ENCODE measurements at places on chromosomes 16 and 17. TPM values are rescaled to one million over a fixed set of nuclear protein-coding genes. Genes with fewer than 3 reads are reported as not detected.

The AGRP gene
- total RNA-seq: not detected

The NETO2 gene
- total RNA-seq: 331 TPM

The MT3 gene
- total RNA-seq: not detected

The CSH2 gene
- total RNA-seq: not detected

The MC1R gene
- 2.8 TPM for total RNA-seq

The GJD3 gene
- not detected for total RNA-seq

The PMP22 gene
- 62.1 TPM for total RNA-seq

The BHLHA9 gene
- not detected for total RNA-seq

The TBKBP1 gene
- 0.48 TPM for total RNA-seq

The CACNG5 gene
- not detected for total RNA-seq

The PLK1 gene
- total RNA-seq: 86.3 TPM

The C17orf78 gene
- total RNA-seq: not detected

The SMCR8 gene
- total RNA-seq: 5.6 TPM

The KRT16 gene
- total RNA-seq: 0.88 TPM

The KRT28 gene
- not detected for total RNA-seq

The ARL5C gene
- total RNA-seq: not detected

The NFE2L1 gene
- total RNA-seq: 28.4 TPM

The ASPHD1 gene
- total RNA-seq: 2.6 TPM

The PSMB10 gene
- 107 TPM for total RNA-seq

GRCh38 chr16:346587-346986 is 5.9 kb downstream of the AXIN1 start:
- no peak for DNase-seq

DNA sequence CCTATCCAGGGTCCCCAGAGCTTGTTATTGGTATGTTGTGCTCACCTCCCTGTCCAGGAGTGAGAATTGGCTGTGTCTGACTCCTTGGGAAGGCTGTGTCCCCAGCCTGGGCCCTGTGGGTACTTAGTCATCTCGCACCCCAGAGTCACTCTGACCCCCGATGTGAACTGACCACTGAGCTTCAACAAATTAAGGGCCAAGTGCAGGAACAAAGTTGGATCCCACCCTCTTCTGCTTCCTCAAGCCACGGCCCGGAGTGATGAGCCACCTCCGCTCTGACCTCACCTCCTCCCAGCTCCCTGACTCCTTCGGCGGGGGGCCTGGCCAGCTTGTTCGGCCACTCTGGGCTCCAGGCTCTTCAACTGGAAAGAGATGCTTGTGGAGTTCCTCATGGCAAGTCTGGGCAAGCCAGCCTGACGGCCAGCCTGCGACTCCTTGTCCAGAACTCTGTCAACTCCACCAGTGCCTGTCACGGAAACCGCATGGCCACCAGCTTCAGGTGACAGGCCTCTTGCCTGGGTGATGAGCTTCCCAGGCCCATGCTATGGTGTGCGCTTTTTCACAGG is 22.3 kb upstream of the MPRIP start:
- no peak for DNase-seq

GRCh38 chr16:67093098-67093726 is 16.5 kb upstream of the PHAF1 start:
- DNase-seq: no peak

- DNase-seq: no peak
Observed at GRCh38 chr17:2403044-2403443, 2.2 kb upstream of the MNT start.

- no peak for DNase-seq
Observed at GRCh38 chr17:74134991-74135390, 68.5 kb upstream of the RPL38 start.

- DNase-seq: peak; percentile 11
Observed at GRCh38 chr16:28951410-28951943, 740 bp downstream of the NFATC2IP start.

GRCh38 chr17:17514993-17515933 is 19.1 kb upstream of the RASD1 start:
- peak; percentile 79 for DNase-seq

- no peak for DNase-seq
Observed at GRCh38 chr17:40564883-40565768, at the start of gene CCR7. Gene CCR7, minus strand, starts transcription at chr17:40565472. Its CDS starts 63 bp downstream, at chr17:40565409.

DNA sequence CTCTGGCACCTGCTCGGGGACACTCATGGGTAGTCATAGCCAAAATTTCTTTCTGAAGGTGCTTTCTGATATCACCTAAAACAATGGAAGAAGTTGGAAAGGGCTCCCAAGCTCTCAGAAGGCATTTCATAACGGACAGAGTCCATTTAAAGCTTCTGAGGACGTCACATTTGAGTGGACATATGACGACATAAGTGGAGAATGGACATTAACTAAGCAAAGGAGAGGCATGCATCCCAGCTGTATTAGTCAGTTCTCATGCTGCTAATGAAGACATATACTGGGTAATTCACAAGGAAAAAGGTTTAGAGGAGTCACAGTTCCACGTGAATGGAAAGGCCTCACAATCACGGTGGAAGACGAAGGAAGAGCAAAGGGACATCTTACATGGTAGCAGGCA is 260.2 kb upstream of the DYNLRB2 start:
- no peak for DNase-seq

- no peak for DNase-seq
Observed at GRCh38 chr17:57338257-57338914, 82.1 kb downstream of the MSI2 start.

GRCh38 chr16:54447576-54448440 is 161.2 kb upstream of the IRX3 start:
- DNase-seq: peak; percentile 94

- no peak for DNase-seq
Observed at GRCh38 chr17:32492648-32493289, 6.0 kb downstream of the CDK5R1 start.

DNA sequence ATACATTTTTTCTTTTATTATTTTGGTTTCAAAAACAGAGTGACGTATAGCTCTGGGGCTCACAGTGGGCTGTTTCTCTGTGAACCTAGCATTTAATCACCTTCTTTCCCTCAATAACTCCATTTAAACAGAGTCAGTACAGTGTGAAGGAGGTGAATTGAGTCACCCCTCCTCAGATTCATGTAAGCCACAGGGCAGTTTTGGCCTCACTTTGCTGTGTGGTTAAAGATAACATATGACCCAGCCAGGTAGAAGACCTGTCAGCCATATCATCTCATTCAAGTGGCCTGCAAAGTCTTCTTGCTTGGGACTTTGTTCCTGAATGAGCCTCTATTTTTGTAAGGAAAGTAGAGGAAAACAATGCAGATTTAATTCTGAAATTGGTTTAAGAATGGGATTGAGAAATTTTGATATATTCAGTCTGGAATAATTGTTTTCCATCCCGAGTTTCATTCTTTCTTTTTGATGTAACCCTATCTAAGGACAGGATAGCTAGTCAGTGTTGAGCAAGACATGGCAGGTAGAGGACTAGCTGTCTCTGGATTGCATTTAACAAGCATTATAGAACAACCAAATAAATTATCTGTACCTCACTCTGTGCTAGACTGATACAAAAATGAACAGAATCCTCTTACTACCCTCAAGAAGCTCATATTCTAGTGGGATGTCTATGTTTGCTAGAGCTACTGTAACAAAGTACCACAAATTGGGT is 13.1 kb downstream of the MAP2K6 start:
- no peak for DNase-seq

GRCh38 chr16:75250809-75251279 is 580 bp downstream of the BCAR1 start:
- DNase-seq: peak; percentile 41

GRCh38 chr16:62755938-62756337 is 719.7 kb upstream of the CDH8 start:
- DNase-seq: no peak

GRCh38 chr17:74164446-74165045 is 38.9 kb upstream of the RPL38 start:
- no peak for DNase-seq

GRCh38 chr16:67683767-67684166 is 17.2 kb downstream of the C16orf86 start:
- no peak for DNase-seq

DNA sequence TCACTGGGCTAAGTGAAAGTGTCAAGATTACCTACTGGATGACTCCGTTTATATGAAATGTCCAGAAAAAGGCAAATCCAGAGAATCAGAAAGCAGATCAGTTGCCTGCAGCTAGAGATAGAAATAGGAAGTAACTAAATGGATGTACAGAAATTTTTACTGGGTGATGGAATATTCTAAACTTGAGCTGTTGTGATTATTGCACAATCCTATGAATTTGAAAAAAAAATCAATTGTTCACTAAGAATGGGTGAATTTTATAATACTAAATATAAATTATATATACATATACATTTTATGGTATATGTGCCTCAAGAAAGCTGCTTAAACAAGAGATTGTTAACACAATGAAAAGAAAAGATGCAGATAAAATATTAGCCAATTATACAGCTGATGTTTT is 181.1 kb upstream of the C16orf82 start:
- no peak for DNase-seq

GRCh38 chr16:55737966-55738365 is 82.2 kb downstream of the SLC6A2 start:
- no peak for DNase-seq

DNA sequence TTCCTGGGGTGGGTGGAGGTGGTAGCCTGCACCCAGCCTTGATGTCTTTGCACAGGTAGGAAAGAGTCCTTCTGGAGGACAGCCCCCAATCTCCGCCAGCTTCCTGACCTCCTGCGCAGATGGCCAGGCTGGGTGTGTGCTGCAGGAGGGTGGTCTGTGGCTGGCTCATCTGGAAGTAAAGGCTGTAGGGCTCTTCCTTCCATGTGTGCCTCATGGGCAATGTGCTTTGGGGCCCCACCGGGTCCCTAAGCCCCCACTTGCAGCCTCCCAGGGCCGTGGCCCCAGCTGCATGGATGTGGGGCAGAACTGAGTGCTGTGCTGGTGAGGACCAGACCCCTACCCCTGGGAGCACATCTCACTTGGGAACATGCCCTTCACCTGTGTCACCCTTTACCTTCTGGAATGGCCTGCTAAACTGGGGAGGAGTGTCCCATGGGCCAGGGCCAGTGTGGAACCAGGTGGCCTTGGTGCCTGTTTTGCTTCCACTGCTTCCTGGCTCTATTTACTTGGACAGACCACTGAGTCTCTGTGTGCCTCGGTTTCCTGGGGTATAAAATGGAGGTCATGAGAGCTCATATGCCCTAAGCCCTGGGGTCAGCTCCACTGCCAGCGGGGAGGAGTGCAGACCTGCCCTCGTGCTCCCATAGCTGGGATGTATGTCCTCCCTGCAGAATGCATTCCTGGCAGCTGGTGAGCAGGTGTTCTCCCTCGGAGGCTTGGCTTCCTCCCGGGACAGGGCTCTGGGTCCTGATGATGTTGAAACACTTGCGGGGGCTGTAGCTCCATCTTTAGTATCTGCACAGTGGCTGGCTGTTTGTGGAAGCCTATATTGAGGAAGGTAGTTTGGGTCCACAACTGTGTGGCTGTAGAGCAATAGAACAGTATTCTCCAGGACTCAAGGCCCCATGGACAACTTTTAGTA is 18.0 kb downstream of the MPRIP start:
- DNase-seq: no peak

GRCh38 chr17:17917394-17917793 is 54.8 kb downstream of the TOM1L2 start:
- no peak for DNase-seq

DNA sequence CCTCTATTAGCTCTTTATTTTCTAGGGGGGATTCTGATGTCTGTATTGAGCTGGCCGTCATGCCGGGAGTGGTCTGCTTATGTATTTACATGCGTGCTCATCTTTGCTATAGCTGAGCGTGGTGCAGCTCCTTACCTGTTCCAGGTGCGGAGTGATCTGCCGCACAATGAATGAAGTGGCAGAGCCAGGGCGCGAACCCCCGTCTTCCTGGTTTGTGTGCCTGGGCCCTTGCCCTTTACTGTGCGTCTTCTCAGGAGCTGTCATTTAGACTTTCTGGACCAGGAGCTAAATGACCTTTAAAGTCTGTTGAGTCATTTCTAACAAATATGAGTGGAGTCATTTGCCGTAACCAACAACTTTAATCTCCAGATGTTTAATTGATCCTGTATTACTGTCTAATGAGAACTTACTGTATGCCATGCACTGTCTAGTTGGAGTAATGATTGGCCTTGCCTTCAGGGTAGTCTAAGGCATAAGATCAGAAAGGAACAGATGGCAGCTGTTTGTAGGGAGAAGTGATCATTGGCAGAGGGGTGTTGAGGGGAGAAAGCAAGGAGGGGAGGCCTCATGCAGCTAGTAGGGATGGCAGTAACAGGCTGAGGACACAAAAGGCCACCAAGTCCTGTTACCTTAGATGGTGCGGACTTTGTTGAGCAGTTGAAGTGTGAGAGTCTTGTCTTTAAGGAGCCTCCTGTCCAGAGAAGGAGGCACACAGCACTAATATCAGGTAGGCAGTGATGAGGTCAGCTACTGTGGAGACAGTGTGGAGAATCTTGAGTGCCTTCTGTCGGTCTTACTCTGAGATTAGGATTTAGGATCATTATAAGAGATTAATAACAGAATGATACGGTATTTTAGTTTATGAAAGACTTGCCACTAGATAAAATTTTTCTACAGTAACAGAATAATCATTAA is 53.9 kb downstream of the USP10 start:
- DNase-seq: no peak

DNA sequence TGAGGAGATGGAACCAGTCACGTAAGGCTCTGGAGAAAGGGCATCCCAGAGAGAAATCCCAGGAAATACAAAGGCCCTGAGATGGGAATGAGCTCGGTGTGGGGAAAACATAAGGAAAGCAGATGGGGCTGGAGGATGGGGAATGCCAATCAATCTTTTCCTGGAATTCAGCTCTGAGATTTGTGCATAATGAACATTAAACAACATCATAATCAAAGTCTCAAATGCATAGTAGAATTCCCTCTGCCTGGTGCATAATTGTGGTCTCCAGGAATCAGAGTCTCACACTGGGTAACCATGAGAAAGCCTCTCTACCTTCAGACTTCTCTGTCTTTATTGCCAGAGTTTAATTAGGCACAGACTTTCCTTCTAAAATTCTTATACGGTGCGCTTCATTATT is 30.8 kb downstream of the OTOA start:
- no peak for DNase-seq

All from RPMI7951 (cell line).